Stimulated activated CD8-positive, alpha-beta memory T cell treated with anti-CD3 and anti-CD28 coated beads, Interleukin-15, amount 100 ng/mL, for 1 hour (primary cell): ENCODE measurements at places on chromosomes 12 and 14.

- DNase-seq: no peak
These were observed 982 bp downstream of the BCL7A start for GRCh38 chr12:122022393-122023338.

DNA sequence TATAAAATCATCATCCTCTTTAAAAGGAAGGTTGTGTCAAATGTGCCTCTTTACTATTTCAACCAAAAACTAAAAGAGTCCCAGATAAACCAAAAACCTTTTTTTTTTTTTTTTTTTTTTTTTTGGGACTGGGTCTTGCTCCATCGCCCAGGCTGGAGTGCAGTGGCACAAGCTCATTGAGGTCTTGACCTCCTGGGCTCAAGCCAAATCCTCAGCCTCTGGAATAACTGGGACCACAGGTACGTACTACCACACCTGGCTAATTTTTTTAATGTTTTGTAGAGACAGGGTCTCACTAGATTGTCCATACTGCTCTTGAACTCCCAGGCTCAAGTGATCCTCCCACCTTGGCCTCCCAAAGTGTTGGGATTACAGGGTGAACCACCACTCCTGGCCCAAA lies 16.4 kb upstream of the SELPLG start:
- no peak for DNase-seq

- DNase-seq: no peak
These were observed 38.7 kb downstream of the GLT8D2 start for GRCh38 chr12:104011253-104011652.

GRCh38 chr14:75711105-75711795 lies 50.2 kb downstream of the TTLL5 start:
- DNase-seq: no peak

GRCh38 chr14:104981699-104982541 lies 3.7 kb upstream of the CLBA1 start:
- DNase-seq: no peak

DNA sequence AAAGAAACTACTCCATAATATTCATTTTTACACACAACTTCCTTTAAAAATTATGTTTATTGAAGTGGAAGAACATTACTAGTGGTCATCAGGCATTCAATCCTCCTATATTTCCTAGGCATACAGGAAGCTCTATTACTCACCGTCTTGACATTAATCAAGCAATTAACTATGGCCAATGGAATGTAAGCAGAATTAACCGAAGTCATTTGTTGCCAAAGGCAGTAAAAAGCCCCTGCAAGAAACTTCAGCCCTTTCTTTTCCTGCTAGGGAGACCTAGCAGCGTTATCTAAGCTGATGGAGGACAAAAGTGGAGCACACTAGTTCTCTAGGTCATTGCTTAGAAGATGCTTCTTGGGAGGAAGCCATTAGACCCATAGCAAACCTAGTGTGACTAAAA lies 399.6 kb downstream of the KCNH5 start:
- no peak for DNase-seq

DNA sequence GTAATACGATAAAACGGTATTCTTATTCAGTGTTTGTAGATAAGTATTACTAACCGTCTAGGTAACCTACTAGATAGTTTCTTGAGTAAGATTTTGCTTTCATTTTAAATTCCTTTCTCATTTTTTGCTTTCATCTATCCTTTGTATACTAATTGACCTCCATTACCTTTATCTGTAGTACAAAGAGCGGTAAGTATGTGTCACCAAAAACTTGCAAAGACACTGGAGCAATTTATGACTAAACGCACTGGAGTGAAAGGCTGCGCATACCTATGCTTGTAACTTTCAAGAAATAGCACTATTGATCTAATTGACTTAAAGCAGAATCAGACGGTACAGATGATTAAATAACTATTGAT lies 1.7 kb downstream of the ARHGAP5 start:
- DNase-seq: no peak

DNA sequence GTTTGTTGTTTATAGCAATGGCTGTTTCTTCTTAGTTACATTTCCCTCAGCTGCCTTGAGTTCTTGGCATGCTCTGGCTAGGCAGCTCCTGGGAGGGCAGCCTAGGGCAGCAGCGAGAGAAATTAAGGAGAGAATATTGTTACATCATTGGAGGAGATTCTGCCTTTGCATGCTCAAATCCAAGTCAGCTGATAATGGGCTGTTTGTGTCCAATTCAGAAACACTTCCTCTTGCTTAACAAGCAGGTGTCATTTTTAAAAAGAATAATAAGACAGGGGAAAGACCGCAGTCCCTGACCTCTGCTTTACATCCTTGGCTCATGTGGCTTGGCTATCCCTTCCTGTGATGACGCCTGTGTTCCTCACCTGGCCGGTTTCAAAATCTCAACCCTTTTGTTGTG lies 76.9 kb downstream of the ESR2 start:
- DNase-seq: no peak

- DNase-seq: no peak
These were observed 9.8 kb downstream of the PRPF40B start for GRCh38 chr12:49632986-49633702.

- DNase-seq: no peak
These were observed 80.6 kb upstream of the DICER1 start for GRCh38 chr14:95237958-95238340.
